ENCODE measurements at places on chromosomes 6 and 20.

- no peak for DNase-seq
Observed at GRCh38 chr20:50513169-50514034, 3.2 kb downstream of the PTPN1 start.

DNA sequence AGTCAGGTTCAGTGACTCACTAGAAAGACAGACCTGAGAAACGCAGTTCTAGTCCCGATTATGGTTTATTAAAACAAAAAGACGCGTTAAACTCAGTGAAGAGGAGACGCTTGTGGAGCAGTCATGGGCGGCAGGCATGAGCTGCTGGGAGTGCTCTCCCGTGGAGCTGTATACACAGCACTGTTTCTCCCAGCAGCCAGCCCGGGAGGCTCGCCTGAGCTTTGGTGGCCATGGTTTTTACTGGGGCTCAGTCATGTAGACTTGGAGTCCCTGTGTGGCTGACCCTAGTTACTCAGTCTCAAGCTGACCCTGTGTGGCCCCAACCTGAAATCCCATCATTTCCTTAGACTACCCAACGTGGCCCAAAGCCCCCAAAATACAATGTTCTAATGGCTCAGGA, 41.2 kb upstream of the BHLHE23 start:
- no peak for DNase-seq

- DNase-seq = peak; percentile 42
Observed at GRCh38 chr20:33370291-33370690, 31.0 kb downstream of the CDK5RAP1 start.

GRCh38 chr20:63702036-63702665, 5.6 kb downstream of the ARFRP1 start:
- no peak for DNase-seq

DNA sequence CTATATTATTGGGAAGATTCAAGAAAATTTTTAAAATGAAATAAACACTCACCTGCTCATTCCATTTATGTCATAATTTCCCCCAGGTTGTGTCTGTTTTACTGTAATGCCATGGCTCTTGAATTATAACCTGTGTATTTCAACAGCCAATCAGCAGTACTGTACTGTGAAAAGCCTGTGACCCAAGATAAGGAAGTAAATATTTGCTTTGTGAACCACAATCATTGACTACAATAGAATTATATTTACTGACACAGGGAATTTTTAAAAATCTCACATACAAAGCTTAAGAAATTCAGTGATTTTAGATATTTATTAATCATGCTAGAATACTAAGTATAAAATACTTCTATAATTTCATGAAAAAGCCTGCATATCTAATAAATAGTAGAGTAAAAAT, 6.0 kb downstream of the RGS17 start:
- no peak for DNase-seq

DNA sequence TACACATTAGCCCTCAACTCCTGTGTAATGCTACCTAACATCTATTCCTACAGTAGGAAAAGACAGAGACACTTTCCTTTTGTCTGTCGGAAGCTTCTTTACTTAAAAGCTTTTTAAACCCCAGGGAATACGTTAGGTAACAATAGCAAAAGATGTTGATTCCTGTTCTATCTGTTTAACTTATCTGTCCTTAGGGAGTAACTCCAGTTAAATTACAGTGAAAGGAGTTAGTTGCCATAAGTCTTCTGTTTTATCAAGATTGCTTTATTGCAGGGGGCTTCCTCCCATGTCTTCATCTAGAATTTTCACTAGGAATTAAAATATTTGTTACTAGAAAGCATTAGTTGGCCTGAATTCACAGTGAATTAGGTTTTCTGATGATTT, 26.2 kb downstream of the TOP1 start:
- DNase-seq = no peak

- DNase-seq = no peak
Observed at GRCh38 chr20:52346797-52347196, 155.2 kb upstream of the ZFP64 start.

DNA sequence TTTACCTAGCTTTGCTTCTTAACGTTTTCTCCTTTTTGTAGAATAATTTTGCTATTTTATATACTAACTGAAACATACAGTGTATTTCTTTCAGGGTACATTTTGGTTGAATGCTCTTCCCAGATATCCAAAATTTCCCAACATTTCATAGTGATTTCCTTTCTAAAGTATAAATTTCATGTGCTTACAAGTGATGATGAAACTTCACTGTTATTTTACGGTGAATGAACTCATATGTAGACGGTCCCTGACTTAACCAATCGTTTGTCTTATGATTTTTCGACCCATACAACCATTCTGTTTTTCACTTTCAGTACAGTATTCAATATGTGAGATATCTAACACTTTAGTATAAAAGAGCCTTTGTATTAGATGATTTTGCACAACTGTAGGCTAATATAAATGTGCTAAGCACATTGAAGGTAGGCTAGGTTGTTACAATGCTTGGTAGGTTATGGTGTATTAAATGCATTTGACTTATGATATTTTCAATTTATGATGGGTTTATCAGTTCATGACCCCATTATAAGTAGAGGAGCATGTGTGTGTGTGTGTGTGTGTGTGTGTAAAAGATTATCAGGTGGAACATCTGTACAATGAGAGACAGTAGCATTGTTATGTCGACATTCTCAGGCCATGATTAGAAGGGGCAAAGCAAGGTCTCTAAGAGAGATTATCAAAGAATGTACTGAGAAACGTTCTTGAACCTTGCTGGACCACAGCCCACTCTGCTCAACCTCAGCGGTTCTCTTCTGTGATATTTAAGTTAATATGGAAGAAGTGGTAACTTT, 20.9 kb downstream of the HIVEP1 start:
- no peak for DNase-seq

DNA sequence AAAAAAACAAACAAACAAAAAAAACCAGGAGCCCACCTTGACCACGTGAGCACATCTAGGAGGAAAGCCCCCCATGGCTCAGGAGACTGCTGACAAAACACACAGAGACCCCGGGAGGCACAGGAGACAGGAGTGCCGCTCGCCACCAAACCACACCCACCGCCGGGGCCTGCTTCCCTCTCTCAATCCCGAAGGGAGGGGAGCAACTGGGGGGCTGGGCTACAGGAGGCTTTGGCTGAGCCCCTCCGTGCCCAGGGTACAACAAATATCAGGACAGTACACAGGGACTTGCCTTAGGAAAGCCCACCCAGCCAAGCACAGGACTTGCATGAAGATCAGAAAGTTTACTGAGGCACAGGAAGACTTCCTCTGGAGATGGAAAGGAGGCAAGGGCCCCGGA, 102.5 kb downstream of the TAF4 start:
- no peak for DNase-seq

DNA sequence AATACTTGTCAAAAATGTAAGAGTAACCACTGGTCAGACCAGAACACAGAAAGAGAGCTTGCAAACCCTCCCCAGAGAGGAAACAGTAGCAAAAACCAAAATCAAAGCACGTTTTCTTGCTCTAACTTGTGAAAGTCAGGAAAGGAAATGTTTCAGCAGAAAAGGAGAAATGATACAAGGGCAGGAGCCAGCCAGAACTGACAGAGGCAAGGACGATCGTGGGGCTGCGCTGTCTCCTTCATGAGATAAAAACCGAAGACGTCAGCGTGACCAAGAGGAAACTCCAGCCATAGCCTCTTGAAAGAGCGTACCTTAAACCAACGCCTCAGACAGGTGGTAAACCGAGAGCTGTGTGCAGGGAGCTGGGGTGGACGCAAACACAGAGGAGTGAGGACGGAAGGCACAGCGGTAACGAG, 27.5 kb downstream of the LAMA5 start:
- DNase-seq = no peak

- DNase-seq = no peak
Observed at GRCh38 chr6:39114388-39114703, 640 bp downstream of the SAYSD1 start.

- peak; percentile 55 for DNase-seq
Observed at GRCh38 chr20:44080646-44081267, 106.2 kb downstream of the JPH2 start.

DNA sequence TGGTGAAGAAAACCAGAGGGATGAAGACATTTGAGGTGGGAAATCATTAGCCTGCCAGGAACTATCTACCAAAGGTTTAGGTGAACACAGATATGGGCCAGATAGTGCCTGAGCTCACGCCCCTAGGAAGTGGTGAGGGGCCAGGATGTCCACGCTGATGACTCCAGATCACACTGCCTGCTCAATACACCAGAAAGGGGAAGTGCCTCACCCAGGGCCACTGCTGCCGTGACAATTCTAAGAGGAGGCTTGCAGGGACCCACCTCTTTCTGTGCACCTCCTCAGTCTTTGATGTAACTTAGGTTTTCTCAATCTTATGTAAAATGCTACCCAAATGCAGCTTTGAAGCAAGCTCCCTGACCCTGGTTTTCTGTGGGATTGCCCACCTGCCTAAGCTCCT, 5.4 kb upstream of the RAB44 start:
- no peak for DNase-seq

- DNase-seq = peak; percentile 26
Observed at GRCh38 chr6:45420083-45420908, 42.6 kb upstream of the SUPT3H start.

DNA sequence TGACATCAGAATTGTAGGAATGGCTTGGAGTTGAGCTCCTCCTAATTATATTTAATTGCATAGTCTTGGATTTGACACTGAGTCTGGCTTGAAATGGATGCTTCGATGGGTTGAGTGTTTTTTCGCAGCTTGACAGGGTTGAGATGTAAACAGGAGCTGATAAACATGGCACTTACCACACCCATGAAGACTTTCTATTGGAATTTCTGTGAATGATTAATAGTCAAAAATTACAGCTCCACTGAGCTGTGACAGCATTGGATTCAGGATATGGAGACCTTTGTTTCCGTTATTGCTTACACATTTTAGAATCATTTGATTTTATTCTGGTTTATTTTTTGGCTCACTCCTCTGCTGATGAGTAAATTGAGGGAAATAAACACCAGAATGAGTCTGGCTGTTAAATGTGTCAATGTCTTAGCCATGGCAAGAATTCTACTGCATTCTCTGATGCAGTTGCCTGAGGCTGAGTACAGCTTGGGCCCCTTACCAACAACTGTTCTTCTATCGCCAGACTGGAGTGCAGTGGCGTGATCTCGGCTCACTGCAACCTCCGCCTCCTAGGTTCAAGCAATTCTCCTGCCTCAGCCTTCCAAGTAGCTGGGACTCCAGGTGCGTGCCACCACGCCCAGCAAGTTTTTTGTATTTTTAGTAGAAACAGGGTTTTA, 128.1 kb upstream of the DOK5 start:
- DNase-seq = no peak

- no peak for DNase-seq
Observed at GRCh38 chr6:4817551-4817950, 41.3 kb downstream of the CDYL start.

GRCh38 chr6:155183095-155183494, 80.7 kb upstream of the CLDN20 start:
- no peak for DNase-seq

DNA sequence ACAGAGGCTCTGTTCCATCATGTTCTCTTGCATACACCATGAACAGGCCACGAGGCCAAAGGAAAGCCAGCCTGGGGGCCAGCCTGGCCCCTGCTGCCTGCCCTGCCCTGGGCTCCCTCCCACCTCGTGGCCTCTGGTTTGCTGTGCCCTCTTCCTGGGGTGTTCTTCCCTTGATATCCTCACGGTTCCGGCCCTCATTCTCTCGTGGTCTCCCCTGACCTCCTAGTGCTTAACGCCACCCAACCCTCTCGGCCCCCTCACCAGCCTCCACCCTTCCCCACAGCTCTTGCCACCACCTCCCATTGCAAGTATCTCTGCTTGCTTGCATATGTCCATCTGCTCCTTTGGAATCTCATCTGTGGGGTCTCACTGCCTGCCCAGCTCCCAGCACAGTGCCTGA, 73.0 kb downstream of the GNAS-AS1 start:
- DNase-seq = no peak

DNA sequence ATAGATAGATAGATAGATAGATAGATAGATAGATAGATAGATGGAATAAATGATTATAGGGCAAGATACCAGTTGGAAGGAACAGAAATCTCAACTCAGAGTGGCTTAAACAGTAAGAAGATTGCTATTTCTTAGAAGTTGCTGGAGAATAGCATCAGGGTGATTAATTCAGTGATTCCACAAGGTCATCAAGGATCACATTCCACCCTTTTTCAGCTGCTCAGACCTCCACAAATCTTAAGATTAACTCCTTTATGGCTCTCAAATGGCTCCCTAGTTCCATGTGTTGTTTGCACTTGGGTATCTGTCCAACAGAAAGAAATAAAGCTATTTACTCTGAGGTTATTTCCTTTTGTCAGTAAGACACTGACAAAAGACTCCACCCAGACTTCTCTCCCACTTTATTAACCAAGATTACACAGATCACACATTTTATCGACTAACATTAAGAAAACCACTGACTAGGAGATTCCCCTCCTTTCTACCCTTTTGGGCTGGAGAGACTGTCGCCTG, 68.3 kb upstream of the KIF16B start:
- no peak for DNase-seq

DNA sequence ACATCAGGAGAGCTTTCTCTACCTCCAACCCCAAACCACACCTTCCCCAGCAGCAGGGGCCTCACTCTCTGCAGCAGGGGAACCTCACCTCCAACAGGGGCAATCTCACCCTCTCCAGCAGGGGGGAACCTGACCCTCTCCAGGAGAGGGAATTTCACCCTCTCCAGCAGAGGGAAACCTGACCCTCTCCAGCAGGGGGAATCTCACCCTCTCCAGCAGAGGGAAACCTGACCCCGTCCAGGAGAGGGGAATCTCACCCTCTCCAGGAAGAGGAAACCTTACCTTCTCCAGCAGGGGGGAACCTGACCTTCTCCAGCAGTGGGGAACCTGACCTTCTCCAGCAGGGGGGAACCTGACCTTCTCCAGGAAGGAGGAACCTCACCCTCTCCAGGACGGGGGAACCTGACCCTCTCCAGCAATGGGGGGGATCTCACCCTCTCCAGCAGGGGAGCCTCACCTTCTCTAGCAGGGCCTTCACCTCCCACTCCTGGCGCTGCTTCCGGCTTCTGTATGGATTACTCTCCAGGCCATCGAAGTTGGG, 3.1 kb downstream of the B3GALT4 start:
- no peak for DNase-seq

DNA sequence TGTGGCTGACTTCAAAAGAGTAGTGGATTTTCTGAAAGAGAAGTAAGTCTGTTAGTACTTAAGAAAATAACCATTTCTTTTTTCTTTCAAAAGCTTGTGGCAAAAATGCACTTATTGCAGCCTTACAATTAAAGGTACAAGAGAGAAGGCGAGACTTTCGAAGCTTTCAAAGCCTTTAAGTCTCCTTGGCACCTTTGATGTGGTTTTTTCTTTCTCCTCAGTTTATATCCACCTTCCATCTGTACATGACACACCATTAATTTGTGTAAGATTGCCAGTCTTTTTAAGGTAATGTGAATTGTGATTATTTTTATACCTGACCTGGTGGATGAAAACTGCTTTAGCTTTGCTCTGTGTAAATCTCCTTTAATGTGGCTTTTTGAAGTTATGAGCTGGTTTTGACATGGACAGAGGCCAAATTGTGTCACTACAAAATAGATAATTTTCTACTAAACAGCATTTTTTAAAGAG, 466.1 kb downstream of the CDKAL1 start:
- DNase-seq = no peak

DNA sequence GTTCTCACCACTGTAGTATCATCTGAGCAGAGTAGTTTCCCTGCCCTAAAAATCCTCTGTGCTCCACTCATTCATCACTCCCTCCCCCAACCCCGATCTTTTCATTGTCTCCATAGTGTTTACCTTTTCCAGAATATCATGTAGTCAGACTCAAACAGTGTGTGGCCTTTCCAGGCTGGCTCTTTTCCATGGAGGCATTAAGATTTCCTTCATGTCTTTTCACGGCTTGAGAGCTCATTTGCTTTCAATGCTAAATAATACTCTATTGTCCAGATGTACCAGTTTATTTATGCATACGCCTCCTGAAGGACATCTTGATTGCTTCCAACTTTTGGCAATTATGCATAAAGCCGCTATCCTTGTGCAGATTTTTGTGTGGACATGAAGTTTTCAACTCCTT, 235.8 kb downstream of the PHACTR1 start:
- no peak for DNase-seq
